ENCODE measurements at places on chromosomes 5 and 9.

GRCh38 chr5:95730011-95730700, 980 bp upstream of the RHOBTB3 start:
- peak; percentile 40 for DNase-seq

GRCh38 chr9:108150736-108151586, 661.4 kb upstream of the KLF4 start:
- DNase-seq = peak; percentile 87

GRCh38 chr5:141495453-141495811, 6.6 kb downstream of the PCDHGC5 start:
- no peak for DNase-seq

DNA sequence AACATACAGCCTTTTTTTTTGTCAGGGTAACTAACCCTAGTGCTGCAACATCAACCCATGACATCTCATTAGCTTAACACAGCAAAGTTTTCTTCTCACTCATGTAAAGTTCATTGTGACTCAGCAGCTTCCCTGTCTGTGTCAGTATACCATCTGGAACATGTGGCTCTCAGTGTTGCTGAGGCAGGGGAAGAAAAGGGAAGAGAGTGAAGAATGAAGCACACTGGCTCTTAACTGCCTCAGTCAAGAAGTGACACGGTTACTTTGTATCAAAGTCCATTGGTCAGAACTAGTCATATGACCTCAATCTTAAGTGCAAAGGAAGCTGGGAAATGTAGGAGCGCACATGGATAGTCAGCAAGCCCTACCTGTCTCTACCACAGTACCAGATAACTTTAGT, 185.0 kb upstream of the ELL2 start:
- DNase-seq = peak; percentile 89

DNA sequence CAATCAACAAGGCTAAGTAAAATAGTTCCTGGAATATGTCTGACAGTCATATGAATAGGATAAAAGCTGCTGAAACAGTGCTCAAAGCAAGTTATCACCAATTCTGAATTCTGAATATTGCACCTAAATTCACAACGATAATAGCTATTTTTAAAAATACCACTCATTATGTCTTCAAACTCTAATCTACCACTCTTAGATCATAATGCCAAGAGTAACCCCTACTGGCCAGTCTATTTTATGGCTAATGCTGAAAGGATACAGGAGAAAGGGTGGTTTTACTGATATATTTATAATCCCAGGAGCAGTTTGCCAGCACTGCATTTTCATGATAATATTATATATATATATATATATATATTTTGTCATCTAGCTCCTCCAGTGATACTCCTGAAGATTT, 232.8 kb downstream of the PDE4D start:
- peak; percentile 16 for DNase-seq

GRCh38 chr5:170538096-170538465, 34.3 kb downstream of the KCNIP1 start:
- DNase-seq = no peak

- DNase-seq = peak; percentile 56
These were observed 1.3 kb downstream of the MAT2B start for GRCh38 chr5:163506726-163507125.

DNA sequence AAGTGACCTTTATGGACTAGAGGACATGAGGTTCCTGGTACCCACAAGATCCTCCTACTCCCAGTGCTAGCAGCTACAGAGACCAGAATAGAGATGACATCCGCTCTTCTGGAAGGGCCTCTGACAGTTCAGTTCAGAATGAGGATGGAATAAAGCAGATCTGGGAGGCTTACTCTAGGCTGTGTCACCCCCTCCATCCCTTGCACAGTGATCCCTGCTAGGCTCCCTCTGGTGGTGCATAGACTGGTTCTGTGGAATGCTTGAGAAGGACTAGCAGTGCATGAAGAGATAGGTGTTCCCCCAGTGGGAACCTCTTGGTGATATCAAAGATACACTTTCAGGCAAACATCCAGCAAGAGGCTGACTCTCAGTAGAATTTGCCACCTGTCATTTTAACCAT, 83.0 kb downstream of the NPR3 start:
- peak; percentile 64 for DNase-seq

GRCh38 chr5:116423141-116423540, 151.5 kb downstream of the SEMA6A start:
- DNase-seq = peak; percentile 40

DNA sequence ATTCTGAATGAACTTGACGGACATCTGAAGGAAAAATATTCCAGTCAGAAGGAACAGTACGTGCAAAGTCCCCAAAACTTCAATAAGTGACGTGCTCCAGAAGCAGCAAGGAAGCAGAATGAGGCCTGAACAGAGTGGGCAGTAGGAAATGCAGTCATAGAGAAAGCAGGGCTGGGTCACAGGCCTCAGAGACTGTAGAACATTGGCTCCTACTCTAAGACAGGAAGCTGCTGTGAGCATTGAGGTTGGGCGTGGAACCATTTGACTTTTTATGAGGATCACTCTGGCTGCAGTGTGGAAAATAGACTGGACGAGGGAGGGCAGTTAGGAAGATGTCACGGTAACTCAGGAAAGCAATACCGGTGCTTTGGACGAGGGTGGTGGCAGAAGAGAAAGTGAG, 64.0 kb downstream of the DOCK8 start:
- peak; percentile 1 for DNase-seq

All from EH (cell line).